ENCODE measurements at places on chromosomes 13 and 19. TPM values are rescaled to one million over a fixed set of nuclear protein-coding genes. Genes with fewer than 3 reads are reported as not detected.

DNA sequence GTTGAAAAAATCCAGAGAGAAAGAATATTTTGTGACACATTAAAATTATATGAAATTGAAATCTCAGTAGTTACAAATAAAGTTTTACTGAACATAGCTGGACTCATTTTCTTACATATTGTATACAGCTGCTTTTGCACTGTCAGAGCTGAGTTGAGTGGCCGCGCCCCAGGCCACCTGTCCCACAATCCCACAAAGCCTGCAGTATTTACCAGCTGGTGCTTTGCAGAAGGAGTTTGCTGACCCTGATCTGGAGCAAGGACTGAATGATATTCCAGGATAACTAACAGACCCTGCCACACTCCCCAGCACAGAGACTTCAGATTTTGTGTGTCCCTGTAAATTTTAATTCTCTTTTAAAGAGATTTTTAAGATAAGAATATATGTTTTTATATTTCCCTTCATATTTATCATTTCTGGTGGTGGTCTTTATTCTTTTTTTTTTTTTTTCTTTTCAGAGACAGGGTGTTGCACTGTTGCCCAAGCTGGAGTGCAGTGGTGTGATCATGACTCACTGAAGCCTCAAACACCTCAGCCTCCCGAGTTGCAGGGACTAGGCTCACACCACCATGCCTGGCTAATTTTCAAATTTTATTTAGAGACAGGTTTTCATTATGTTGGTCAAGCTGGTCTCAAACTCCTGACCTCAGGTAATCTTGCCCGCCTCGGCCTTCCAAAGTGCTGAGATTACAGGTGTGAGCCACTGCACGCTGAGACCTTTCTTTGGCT lies 48.5 kb downstream of the TDRD12 start:
- DNase-seq = no peak

DNA sequence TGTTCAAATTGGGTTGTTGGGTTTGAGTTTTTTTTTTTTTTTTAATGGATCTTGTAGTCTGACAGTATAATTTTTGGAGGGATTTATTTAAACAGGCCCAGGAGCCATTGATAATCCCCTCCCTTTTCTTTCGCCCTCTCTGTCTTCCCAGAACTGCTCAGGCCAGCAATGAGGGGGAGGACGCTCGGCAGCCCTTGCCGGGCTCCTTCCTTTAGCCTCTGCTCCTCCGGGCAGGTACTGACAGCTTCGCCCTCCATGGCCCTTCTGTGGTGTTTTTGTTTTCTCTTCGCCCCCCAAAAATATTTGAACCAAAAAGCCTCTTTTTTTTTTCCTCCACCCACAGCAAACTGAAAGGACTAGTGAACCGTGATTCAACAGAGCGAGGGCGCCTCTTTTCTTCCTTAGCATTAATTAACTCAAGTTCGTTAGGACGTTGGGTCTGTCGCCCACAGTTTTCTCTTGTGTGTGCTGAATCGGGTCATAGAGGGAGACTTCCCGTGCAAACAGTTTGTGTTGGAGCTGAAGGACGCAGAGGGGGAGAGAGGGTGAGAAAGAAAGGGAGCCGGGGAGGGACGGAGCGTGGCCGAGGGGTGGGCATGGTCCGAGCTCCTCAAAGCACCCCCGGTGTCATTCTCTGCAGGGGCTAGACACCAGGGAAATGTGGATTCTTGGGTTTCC lies 21.5 kb downstream of the NFIX start:
- DNase-seq = no peak

GRCh38 chr13:100566543-100566942 lies 22.0 kb downstream of the GGACT start:
- no peak for DNase-seq

DNA sequence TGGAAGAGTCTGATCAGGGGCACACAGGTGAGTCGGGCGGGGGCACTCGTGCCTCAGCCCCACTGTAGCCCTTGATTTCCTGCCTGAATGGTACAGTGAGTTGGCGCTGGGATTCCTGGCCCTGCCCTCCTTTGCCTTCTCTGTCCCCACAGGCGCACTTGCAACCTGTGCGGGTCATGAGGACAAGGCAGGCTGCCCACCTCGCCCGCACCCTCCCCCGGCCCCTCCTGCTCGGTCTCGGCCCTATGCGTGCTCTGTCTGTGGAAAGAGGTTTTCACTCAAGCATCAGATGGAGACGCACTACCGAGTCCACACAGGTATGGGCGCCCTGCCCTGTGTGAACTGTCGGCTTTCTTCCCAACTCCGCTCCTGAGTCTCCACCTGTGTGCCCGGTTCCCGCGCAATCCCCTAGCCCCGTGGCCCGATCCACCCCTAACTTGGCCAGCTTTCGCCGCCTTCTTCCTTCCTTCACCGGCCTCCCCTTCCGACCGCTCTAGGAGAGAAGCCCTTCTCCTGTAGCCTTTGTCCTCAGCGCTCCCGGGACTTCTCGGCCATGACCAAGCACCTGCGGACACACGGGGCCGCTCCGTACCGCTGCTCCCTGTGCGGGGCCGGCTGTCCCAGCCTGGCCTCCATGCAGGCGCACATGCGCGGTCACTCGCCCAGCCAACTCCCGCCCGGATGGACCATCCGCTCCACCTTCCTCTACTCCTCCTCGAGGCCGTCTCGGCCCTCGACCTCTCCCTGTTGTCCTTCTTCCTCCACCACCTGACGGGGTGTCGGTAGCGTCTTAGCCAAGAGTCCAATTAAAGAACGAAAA lies 1.6 kb upstream of the KMT2B start:
- no peak for DNase-seq

- DNase-seq = no peak
These were observed 8.9 kb downstream of the COG3 start for GRCh38 chr13:45473627-45474026.

GRCh38 chr13:113607056-113607888 lies 22.7 kb downstream of the TFDP1 start:
- DNase-seq = no peak

DNA sequence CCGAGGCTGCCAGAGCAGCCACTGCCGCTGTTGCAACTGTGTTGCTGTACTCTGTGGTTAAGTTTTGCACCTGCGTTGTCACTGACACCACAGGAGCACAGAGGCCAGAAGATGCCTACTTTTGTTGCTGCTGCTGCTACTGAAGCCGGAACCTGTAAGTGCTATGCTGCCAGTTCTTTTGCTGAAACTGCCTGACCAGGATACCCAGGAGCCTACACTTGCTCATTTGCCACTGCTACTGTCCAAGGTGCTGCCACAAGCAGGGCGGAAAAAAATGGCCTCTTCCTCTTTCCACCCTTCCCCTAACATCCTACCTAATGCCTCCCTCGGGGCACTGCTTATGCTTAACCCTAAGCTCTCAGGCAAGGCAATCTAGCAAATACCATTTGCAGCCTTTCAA lies 29.0 kb upstream of the NBEA start:
- DNase-seq = no peak

DNA sequence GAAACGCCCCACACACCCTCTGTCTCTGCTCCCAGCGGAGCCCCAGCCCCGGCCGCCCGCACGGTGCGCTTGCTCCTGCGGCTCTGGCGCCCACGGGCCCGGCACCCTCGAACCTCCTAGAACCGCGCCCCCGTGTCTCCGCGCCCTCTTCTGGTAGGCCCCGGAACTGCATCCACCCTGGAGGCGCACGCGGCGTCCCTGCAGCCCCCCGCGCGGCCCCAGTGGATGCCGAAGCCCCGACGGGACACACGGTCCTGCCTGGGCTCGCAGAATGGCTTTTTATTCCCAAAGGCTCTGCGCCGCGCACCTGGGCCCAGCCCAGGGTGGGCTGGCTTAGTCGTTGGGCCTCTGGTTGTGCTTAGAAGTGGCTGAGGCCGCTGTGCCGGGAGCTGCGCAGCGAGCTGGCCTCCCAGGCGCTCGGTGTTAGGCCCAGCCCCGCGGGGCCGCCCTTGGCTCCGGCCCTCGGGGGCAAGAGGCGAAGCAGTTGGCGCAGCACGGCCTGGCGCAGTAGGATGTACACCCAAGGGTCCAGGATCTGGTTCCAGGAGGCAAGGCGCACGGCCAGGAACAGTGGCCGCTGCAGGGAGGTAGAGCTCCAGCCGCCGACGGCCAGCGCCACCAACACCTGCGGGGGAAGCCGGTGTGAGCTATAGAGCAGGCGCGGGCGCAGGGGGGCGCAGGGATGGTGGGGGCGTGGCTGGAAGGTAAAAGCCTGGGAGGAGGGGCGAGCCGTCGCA lies 2.8 kb downstream of the PTGER1 start:
- DNase-seq = no peak

GRCh38 chr19:33905937-33906577 lies 109.4 kb downstream of the KCTD15 start:
- peak; percentile 25 for DNase-seq

DNA sequence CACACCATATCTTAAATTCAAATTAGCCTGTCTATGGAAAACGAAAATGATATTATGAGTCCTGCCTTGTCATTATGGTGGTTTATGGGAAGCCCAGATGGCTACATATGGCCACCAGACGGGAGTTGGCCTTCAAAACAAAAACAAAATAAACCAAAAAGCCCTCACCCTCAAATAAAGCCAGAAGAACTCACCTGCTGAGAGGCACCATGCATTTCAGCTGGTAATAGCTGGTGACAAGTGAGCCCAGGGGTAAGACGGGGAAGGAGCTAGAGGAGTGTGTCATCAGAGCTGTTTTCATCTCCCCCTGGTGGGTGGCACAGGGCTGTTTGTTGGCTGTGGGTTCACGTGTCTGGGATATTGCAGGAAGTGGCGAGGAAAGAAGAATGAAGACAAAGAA lies 152.9 kb downstream of the EFNB2 start:
- no peak for DNase-seq

DNA sequence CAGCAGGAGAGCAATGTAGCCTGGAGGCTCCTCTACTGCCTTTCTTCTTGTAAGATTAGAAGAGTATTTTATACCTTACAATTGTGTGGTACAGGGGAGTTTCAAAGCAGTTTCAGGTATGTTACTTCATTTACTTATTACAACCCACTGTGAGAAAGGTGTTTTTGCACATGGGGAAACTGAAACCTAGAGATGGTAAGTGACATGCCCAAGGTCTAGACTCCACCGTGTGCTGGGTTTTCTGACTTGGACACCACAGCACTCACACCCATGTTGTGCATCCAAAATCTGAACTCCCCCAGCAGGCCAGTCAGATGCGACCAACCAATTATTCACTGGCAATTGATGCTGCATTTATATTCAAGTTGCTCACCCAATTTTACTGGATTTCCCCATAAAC lies 22.8 kb downstream of the ERICH6B start:
- DNase-seq = no peak

- DNase-seq = no peak
These were observed 4.9 kb downstream of the SSC5D start for GRCh38 chr19:55493052-55493644.

DNA sequence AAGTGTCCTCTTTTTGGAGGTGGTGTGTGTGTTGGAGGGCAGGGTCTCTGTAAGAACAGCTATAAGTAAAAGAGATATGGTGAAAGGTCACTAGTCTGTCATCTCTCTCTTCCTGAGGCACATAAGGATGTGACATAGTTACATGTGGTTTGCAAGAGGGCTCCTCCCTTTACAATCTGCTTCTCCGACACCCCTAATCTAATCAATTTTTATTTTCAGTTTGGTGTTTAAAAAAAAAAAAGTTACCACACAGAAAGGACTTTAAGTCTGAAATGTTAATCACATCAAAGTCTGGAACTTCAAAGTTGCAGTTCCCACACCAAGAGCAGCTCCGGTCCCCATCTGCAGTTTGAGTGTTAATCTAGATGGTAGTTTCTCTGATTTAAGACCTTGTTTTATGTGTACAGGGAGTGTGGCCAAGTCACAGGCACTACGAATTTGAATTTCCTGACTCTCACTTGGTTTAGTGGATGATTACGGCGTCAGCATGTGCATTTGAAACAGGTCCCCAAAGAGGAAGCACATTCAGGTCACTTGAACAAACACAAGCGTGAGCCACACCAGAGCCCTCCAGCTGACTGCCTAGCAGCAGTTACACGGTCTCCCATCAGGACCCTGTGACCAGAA lies 53.1 kb downstream of the FOXO1 start:
- no peak for DNase-seq

GRCh38 chr19:17021328-17021727 lies 5.3 kb downstream of the CPAMD8 start:
- DNase-seq = no peak

- no peak for DNase-seq
These were observed 583 bp downstream of the ZNF615 start for GRCh38 chr19:52007451-52007805.

DNA sequence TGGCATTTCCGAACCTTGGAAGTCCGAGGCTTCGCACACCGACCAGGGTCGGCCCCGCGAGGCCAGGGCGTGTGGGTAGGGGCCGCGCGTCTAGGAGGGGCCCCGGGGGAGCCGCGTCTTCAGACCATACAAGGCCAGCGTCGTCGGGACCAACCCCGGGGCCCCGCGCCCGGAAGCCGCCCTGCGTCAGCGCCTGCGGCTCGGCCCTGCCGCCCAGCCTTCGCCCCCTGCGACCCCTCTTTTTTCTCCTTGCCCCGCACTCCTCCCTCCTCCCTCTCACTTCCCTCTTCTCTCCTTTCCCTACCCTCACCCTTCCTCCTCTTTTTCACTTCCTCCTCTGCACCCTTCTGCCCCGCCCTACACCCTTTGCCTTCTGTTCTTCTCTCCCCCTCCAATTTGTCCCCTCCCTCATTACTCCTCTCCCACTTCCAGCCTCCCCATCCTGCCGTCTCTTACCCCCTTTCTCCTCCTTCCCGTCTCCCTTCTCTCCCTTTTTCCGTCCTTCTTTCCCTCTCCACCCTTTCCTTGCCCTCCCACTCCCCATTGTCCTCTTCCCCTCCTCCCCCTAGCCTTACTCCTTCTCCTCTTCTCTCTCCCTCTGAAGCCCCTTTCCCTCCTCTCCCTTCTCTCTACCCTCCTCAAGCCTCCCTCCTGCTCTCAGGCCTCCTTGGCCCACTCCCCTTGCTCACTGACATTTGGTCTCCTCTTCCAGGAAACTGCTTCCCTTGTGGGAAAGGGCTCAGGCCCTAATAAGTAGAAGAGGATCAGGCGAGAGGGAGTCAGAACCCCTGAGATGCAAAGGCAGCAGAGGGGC lies 2.2 kb upstream of the PLEKHG2 start:
- no peak for DNase-seq

- DNase-seq = no peak
These were observed 131.1 kb downstream of the MYO16 start for GRCh38 chr13:108760541-108760940.

- DNase-seq = no peak
These were observed 36.1 kb upstream of the USP29 start for GRCh38 chr19:57083711-57084110.

DNA sequence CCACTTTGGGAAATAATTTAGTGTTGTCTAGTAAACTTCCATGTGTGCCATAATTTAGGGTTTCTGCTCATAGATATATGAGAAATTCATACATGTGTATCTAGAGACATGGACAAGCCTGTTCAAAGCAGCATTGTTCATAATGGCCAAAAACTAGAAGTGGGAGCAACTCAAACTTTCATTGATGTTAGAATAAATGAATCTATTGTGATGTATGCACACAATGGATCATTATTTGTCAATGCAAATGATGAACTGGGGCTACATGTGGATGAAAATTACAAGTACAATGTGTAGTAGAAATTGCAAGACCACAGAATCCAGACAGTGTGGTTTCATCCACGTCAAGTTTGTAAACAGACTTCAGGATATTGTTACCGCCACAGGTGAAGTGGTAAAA lies 284.7 kb downstream of the SLC7A1 start:
- DNase-seq = no peak

Gene PABPC3
- 0.14 TPM for total RNA-seq

Gene ZNF44
- 5.0 TPM for total RNA-seq

Gene SIRT6
- total RNA-seq = 19.6 TPM

Gene FLT1
- not detected for total RNA-seq

Gene GAPDHS
- not detected for total RNA-seq

Gene TUBGCP3
- 26.4 TPM for total RNA-seq

Gene KIR2DL3
- total RNA-seq = not detected

Gene VSTM2B
- not detected for total RNA-seq

Measured in foreskin keratinocyte (primary cell).